Stimulated activated CD8-positive, alpha-beta memory T cell treated with anti-CD3 and anti-CD28 coated beads, Interleukin-15, amount 100 ng/mL, for 4 hours (primary cell): ENCODE measurements at places on chromosomes 4 and X.

- DNase-seq = peak; percentile 16
Observed at GRCh38 chr4:113760094-113760794, 1.3 kb downstream of the CAMK2D start.

DNA sequence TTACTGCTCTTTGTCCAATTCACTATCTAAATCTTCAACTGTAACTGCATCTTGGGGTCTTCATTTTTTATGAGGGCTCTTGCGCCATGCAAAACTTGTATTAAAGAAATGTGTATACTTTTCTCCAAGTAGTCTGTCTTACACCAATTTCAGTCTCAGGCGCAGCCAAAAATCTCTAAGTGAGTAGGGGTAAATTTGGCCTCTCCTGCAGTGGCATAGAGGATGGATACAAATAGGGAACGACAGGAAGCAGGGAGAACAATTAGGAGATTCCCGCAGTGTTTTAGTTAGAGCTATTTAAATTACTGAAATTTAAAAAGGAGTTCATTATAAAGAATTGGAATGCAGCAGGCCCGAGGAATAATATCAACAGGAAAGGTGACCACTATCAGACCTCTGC, 30.2 kb downstream of the DMP1 start:
- no peak for DNase-seq

DNA sequence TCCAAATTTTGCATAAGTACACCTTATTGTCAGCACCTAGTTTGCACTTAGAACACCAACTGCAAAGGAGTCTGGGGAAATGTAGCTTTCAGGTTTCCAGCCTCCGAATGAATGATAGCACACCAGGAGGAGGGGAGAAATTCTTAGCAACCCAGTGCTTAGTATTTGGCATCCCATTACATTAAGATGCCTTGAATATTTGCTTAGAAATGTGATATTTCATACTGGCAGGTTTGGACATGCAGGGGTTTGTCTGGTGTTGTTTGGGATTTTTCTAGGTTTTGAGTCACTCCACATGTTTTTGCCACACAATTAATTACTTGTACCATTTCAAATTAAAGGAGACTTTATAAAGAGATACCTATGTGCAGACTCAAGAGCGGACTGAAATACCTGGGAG, 60.3 kb upstream of the CAMK2D start:
- no peak for DNase-seq

DNA sequence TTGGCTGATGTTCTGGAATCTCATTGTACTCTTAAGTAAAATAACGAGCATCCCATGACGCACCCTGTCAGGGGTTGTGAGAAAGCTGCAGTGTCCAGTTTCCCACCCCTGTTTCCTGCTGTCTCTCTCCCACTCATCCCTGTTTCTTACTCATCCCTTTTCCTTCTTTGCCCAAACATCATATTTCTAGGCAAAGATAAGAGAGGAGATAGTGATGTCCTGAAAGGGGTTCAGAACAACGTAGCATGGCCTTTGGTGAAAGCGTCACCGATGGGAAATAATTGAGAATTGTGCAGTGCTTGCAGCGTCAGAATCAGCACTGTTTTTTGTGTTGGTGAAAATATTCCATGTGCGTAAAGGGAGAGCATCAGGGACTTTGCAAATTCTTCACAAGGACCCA, 23.5 kb upstream of the TMEM165 start:
- DNase-seq = no peak
